ENCODE measurements at places on chromosomes 3 and 15.

DNA sequence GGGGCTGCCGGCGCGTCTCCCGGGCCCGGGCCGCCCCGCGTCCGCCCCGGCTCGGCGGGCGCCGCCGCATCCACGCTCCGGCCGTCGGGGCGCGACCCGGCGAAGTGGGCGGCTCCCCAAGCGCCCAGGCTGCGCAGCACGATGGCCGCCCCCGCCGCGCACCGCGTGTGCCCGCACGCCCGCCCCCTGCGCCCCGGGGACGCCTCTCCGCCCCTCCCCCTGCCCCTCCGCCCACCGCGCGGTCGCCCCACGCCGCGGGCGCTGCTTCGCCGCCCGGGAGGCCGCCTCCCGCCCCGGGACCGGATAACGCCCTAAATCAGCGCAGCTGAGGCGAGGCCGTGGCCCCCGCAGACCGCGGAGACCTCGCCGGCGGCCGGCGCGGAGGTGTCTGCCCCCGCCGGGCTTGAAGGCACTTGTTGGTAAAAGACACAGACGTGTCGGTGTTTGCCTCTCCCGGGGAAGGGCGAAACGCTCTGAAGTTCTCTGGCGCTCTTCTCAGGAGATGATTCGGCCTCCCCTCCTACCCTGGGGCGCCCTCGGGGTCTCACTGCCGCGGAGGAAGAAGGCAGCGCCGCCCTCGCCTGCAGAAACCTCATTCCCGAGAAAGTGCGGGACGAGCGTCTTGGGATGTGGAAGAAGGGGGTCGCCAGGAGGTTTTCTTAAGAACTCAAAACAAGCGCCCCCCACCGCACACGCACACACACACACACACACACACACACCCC, at the start of gene BNC1:
BNC1 (minus strand) TSS at position 106 of the 725 bp plus-strand sequence; CDS start at position 70, 36 bp downstream.
- DNase-seq, result no peak

GRCh38 chr15:44295750-44296431, 7.4 kb downstream of the GOLM2 start:
- no peak for DNase-seq

DNA sequence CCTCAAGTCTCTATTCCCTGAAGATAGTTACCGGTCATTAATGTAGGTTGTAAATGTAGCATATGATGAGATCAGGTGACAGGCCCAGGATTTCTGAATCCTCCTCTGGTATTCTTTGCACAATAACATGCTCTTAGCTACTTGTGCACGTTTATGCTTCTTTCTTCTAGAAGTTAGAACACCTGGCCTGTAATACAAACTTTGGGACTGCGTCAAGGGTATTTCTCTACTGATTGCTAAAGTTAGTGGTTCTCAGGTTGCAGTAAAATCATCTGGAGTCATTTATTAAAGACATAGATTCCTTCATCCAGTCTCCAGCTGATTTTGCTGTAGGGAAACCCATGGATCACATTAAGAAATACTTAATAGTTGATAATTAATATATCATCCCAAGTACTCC, 48.0 kb downstream of the UNC13C start:
- DNase-seq, result no peak

DNA sequence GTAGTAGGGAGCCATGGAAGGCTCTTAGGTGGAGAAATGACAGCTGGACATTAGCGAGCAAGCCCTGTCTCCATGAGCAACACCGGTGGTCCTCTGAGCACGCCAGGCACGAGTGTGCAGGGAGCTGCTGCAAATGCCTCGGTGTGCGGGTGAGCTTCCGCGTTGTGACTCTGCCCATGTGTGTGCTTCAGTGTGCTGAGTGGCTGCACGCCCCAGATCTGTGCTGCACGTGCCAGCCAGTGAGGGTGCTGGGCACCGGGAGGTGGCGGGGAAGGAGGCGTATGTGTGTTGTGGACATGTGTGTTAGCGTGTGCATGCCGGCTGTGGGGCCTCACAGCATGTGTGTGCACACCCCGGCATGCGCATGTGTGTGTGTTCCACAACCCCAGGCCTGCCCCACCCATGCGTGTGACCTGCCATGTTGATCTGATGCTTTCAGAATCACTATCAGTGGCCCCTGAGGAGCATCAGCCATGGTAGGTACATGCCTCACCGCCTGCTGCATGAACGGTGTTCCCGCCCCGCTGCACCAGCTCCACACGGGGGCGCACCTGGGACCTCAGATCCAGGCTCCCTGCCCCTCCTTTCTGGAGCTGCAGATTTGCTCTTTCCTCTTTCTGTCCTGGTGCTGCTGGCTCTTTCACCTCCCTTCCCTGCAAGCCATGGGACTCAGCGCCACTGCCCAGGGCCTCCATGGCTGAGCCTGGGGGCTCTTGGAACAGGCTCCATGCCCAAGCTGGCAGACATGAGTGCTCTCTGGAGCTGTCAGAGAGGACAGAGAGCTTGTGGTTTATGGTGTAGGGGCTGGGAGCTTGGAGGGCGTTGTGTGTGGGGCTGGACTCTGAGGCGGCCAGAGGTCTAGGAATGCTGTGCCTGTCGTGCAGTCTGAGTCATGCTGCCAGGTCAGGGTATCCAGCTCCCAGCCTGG, 169.4 kb downstream of the TBC1D2B start:
- peak; percentile 12 for DNase-seq

DNA sequence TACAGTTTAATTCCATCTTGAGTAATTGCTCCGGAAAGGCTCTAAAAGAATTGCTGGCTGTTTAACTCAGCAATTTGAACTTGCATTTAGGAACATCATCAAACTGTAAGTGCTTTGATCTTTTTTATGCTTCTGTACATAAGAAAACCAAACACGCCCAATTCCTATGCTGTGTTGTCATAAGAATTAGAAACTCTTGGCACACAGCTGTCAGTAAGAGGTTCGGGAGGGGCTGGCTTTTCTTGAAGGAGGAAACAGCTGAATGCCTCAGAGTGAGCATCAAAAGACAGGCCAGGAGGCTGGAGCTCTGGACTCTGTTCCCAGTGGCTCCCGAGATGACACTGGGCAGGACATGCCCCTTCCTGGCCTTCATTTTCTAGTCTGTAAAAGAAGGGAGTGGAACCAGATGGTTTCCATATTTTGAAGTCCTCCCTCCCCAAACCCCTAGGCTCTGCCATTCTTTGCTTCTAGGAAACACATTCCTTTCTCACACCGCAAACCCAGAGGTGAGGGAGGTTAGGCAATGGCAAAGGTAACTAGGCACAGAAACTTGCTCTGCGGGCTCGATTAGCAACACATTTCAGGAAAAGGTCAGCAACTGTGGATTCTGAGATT, 73.7 kb upstream of the DLG1 start:
- no peak for DNase-seq

- DNase-seq, result no peak
These were observed 346.6 kb downstream of the RBMS3 start for GRCh38 chr3:29627136-29628117.

DNA sequence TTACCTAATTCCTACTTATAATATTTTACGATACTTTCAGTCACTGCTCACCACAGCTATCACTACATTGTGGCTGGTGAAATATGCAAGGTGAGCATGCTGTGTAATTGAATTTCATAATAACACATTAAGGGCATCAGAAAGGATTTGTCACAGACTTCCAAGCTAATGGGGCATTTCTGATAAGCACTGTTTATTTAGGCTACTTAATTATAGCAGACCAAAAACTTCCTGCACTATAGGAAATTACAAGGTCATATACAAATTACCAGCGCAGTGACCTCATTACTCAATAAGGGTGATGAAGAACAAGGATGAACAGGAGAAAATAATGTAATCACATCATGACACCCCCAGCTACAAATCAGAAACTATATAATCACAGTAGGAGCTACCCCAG, 88.6 kb upstream of the FAM3D start:
- DNase-seq, result no peak

DNA sequence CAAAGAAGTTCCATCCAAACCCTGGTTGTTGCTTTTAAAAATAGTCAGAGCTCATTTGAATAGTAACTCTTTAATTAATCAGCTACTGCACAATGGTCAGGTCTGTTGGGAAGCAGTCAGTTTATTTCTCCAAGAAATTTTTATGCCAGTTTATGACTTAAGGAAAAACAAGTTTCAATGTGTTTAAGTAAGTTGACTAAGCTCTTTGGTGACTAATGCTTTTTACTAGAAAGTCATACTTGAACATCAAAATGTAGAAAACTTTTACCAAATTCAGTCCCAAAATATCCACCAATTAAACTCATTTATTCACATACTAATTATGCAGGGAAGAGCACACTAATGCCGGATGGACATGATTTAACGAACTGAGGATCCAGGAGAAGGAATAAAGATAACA, 22.1 kb downstream of the PRICKLE2 start:
- DNase-seq, result no peak

DNA sequence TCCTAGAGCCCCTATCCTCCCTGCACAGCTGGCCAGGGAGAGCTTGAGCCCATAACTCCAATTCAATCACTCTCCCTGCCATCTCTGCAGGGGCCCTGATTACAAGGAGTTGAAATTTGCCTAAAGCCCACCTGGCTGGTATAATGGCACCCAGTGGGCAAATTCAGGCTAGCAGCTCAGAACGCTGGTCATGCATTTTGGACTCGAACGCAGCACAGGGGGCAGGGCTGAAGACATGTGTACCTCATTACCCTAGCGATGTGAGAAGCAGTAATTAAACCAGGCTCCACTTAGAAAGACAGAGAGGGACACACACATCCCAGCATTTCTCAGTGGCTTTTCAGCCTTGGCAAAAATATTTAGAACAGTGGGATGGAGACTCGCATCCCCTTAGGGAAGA, 3.2 kb downstream of the INSYN1 start:
- DNase-seq, result no peak

- DNase-seq, result no peak
These were observed 54.5 kb downstream of the PSMD6 start for GRCh38 chr3:63968612-63969350.

- DNase-seq, result no peak
These were observed 89.4 kb downstream of the FOXB1 start for GRCh38 chr15:60093273-60094067.

- no peak for DNase-seq
These were observed 70.1 kb downstream of the HOMER2 start for GRCh38 chr15:82882273-82882928.

- no peak for DNase-seq
These were observed 11.4 kb downstream of the C15orf40 start for GRCh38 chr15:82999905-83000671.

- DNase-seq, result no peak
These were observed 404.2 kb upstream of the RARB start for GRCh38 chr3:25023876-25024275.

DNA sequence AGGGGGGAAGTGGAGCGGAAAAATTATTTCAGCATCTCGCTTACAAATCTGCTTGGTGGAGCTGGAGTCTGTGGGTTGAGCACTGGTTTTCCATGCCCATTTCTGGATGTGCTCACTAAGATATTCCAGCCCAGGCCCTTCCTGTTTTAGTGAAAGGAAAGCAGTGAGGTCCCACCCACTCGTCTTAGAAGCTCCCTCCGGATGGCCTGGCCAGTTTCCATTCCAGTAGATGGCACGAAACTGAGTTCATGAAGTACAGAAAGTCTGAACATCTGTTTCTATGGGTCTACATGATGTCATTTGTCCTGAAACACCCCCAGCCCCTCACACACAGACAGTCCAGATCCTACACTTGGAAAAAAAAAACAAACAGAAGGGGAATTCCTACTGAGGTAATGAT, 31.9 kb upstream of the THSD4 start:
- DNase-seq, result no peak

DNA sequence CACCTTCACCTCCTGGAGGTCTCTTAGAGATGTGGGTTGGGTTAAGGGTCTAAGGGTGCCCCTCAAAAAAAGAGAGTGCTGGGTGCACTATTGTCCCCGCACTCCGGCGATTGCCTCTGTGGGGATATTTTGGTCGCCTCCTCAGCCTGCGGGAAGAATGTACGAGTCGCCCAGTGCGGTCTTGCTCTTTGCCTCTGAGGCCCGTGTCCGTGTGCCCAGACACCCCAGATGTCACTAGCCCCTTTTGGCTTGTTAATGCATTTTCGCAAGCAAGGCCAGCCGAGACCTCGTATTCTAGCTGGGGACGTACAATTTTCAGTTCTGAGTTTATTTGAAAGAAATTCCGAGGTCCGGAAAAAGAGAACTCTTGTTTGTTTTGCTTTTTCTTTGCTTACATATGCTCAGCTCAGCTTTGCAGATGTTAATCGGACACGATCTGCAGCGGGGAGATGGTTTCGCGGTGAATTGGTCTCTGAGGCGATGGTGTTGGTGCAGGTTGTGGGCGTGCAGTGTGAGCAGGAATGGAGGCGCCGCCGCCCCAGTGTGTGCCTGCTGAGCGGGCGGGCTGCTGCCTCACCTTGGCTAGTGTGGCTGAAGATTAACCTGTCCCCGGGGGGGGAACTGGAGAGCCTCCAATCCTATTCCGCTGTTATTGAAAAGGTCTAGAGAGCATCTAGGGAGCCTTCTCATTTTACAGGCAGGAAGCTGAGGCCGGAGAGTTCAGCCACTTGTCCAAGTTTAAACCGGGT, 1.4 kb downstream of the ST6GAL1 start:
- peak; percentile 31 for DNase-seq

- no peak for DNase-seq
These were observed 23.3 kb upstream of the DOCK3 start for GRCh38 chr3:50651445-50651844.

GRCh38 chr3:196111939-196112386, 30.1 kb upstream of the TFRC start:
- DNase-seq, result no peak

- no peak for DNase-seq
These were observed 22.7 kb downstream of the DHX36 start for GRCh38 chr3:154301561-154301960.

DNA sequence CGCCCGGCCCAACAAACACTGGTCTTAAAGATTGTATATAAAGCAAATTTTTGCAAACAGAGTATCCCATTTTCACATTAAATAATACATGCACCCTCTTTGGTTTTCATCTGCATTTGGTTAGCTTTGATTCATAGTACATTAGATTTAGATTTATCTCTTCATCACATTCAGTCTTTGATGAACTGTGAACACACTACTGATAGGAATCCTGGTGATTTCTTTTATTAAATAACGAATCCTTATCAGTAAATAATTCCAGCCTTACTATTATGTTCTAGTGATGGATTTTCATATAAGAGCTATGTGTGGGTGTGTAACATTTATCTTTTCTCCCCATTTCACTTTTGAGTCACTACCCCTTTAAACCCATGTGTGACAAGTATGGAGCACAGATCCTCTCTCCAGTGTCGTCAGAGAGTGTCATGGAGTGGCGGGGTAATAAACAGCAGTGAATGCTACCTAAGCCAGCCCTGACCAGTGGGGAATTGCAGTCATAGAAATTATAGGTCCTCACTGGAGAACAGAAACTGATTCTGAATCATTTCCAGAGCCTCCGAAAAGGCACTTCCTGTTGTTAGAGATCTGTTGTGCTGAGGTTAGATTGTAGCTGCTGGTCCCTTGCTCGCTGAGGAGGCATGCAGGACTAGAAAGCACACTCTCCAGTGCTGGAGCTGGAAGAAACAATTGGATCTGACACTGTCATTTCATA, 22.0 kb downstream of the SLC7A14 start:
- DNase-seq, result no peak
